BJ (cell line): ENCODE measurements at places on chromosomes 12 and 14.

- DNase-seq, result no peak
Measured at GRCh38 chr12:21694660-21695059, 37.0 kb upstream of the LDHB start.

- no peak for DNase-seq
Measured at GRCh38 chr12:59575826-59576225, 20.0 kb upstream of the SLC16A7 start.

DNA sequence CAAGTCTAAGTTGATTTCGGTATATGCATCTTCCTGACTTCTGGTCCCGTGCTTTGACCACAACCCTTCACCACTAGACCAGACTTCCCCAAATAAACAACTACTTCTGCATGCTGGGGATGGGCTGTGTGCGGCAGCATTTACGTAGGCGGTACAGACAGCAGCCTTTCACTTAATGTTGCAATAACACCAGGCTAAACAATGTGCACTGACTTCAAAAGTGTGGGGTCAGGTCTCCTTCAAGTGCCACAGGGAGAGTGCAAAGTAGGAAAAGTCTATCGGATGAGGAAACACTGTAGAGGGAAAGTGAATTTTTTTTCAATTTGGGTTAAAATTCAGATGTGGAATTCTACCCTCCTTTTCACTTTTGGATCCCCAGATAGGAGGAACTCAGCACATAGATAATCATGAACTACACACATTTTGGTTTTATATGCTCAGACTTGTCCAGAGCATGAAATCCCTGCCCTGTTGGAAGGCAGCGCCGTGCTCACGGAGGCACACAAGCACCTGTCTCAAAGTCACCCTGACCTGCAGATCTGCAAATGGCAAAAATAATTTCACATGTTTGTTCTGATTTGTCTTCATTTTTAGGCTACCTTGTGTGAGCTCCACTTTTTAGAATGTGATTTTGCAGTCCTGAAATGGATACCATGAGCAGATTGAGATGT is 3.6 kb upstream of the FOS start:
- DNase-seq, result no peak

DNA sequence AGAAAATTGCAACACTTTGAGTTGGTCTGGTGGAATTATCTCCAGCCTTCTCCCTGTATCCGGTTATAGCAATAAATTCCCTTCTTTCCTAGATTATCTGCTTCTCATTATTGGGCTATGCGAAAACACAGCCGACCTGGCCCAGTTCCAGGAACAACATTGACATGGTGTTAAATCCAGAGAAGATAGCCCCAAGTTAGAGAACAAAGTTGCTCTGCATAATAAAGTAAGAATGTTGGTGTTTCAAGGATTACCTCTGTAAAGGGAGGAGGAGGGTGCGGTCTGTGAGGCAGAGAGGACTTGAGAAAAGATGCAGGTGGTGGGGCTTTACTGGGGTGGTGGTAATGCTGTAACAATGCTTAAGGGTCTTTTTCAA is 12.1 kb downstream of the TCL1A start:
- DNase-seq, result no peak

DNA sequence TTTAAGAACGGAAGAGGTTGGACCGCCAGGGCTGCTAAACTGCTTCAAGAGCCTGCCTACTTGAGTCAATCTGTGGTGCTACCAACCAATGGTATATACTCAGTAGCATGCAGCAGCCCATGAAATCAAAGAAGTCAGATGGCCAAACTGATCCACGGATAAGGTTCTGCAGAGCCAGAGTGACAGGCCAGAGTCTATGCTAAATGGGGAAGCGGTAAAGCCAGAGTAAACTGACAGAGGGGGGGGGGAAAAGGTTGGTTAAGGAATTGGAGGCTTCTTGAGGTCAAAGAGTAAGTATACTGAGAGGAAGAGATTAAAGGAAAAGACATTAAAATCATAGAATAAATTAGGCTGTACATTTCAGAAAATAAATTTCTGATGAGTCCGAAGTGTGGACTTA is 15.4 kb upstream of the SLC6A13 start:
- DNase-seq, result no peak
